NCI-H69 (cell line): ENCODE measurements at places on chromosomes 2 and 18.

DNA sequence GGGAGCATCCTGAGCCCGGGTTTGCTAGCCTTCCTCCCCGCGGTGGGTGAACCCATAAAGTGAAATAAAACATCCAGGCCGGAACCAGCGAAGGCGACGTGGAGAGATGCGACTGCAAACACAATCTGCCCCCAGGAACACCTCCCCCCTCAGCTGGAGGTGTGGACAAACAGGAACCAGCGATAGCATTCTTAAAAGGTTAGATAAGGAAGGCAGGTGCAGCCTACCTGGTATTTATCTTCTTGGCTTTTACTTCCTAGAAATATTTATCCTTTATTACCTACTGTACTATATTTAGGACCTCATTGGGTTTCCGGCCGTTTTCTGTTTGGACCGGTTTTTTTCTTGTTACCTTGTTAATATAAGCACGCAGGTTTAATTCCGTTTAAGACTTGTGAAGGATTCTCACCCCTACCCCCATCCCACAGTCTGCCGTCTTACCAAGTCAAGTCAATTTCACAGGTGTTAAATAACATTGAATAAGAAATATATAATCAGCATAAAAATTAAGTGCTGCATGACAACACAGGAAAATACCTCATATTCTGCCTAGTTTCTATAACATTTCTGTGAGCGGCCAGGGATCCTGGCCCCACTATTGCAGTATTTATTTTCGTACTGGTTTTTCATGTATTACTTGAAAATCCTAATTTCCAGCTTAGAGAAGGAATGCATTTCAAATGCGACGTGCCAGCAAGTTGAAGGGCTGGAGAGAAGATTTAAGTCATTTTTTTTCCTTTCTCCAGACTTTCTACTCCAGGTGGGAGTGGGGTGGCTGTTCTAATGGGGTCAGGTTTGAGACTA lies 224.0 kb upstream of the ID2 start:
- peak; percentile 71 for DNase-seq

GRCh38 chr18:75927791-75928190 lies 500.3 kb upstream of the SMIM21 start:
- no peak for DNase-seq

DNA sequence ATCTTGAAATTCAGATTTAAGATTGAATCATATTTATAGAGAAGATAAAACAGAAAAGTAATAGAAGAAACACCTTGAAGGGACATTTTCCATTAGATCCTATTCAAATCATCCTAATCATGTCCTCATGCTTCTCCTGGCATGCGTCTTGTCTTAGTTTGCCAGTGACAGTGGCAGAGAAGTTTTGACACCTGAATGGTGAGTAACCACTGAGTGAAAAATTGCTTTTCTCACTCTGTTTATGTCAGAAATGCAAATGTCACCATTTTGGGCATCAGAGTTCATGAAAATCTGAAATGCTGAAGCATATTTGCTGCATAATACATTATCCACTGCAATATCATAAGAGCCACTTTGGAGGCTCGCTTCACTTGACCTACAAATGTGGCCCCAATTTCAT lies 63.0 kb upstream of the PLA2R1 start:
- DNase-seq = no peak

DNA sequence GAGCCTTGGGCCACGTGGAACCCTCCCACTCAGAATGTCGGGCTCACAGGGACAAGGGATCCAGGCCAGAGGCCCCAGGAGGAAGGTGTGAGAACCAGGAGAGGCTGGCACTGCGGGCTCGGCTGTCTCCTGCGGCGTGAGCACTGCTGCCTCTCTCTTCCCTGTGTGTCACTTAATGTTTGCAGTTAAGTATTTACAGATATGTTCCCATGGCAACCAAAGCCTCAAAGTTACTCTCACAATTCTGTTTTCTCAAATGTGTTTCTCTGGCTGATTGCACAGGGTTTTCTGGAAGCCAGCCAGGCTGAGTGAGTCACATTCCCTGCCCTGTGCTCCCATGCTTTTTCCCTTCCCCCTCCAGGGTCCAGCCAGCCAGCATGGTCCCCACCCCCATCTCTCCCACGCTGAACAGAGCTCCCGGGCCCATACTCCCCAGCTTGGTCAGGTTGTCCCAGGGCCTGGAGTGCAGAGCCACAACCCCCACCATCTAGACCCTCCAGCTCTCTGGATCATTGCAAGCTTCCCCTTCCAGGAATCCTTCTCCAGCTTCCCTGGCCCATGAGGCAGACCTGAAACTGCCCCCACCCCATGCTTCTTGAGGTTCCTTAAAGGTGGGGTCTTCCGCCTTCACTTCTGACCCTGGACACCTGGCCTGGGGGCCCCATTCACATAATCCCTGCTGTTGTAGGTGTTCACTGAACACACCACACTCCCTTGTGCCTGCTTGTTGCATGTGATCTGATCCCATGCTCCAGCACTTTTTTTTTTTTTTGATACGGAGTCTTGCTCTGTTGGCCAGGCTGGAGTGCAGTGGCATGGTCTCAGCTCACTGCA lies 265.9 kb downstream of the CELF4 start:
- DNase-seq = peak; percentile 100

- DNase-seq = no peak
Measured at GRCh38 chr2:197620133-197620532, 55.3 kb downstream of the RFTN2 start.

- DNase-seq = no peak
Measured at GRCh38 chr2:74685408-74685807, 31.4 kb downstream of the SEMA4F start.

DNA sequence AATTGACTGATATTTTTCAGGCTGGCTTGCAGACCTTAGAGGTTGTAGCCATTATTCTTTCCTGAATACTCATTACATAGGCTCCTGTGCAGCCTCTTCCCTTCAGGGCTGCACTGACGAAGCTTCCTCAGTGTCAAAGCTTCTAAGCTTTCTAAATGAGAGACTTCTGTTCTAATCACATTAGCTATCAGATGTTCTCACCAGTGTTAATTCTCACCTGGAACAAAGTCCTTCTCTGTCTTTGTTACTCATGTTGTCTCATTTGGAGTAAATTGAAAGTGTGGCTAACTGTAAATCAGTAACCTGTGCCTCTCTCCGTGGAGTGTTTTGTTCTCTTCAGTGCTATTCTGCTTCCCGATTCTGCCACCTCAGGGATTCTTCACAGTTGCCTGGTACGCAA lies 76.9 kb downstream of the MC4R start:
- DNase-seq = peak; percentile 54

- DNase-seq = no peak
Measured at GRCh38 chr2:60675301-60675700, 80.8 kb upstream of the PAPOLG start.

- no peak for DNase-seq
Measured at GRCh38 chr2:97660044-97660774, 3.6 kb downstream of the ACTR1B start.

- DNase-seq = no peak
Measured at GRCh38 chr2:192854031-192854430, 659.3 kb upstream of the TMEFF2 start.

GRCh38 chr2:150432312-150432625 lies 55.2 kb downstream of the RND3 start:
- peak; percentile 40 for DNase-seq

DNA sequence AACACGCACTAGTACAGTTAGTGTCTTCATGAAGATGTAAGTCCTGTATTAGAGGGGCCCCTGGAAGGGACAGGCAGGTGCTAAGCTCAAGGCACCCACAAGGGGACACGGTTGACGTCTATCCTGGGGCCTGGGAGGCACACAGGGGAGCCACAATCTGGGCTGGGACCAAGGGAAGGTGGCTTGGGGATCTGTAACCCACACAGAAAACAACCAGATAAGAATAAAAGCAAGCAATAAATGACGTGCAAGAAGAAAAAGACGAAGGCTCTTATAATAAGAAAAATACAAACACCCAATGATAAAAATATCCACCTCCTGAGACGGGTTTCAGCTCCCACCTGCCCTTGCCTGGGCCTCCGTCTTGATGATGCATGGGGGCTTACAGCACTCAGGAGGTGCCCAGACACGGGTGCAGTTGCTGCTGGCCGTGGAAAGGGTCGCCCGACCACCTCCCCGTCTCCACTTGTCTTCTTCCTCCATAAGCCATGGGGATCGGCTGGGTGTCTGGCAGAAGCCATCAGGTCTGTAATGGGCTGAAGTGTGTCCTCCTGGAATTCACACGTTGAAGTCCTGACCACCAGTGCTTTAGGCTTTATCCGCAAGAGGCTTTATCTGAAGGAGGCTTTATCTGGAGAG lies 73.9 kb downstream of the TWIST2 start:
- DNase-seq = no peak

DNA sequence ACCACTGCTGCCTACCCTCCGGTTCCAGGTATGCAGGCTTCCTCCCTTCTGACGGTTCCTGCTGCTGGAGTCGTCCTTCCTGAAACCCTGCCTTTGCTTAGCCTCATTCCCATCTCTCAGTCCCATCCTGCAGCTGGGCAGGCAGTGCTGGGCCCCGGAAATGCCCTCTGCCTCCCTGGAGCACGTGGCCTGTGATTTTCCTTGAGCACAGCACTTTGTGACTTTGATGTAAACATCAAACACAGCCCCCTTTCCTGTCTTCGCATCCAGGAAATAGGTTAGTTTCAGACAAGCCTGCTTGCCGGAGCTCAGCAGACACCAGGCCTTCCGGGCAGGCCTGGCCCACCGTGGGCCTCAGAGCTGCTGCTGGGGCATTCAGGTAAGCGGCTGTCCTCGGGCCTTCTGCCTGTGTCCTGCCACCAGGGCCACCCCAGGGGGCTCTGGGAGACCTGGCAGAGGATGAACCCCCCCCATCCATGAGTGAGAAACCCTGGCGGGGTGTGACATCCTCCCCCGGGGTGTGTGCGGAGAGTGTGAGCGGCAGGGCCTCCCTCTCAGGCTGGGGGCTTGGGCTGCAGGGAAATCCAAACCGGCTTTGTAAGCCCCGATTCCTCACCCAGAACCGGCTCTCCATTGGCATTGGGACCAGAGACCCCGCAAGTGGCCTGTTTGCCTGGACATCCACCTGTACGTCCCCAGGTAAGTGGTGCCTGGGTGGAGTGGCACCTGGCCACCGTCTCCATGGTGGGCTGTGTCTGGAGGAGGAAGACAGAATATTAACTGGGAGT lies at the start of gene ZAP70:
Gene ZAP70 (plus strand): TSS at position 281 of the 788 bp plus-strand sequence. CDS start 10,461 bp downstream, outside the sequence.
- DNase-seq = no peak

- DNase-seq = peak; percentile 68
Measured at GRCh38 chr2:2698182-2699120, 367.4 kb upstream of the MYT1L start.

- no peak for DNase-seq
Measured at GRCh38 chr2:1872602-1873183, 128.4 kb upstream of the PXDN start.

- no peak for DNase-seq
Measured at GRCh38 chr2:200749631-200750322, 61.9 kb upstream of the BZW1 start.

- peak; percentile 88 for DNase-seq
Measured at GRCh38 chr18:43596105-43596712, 318.9 kb upstream of the SYT4 start.
